Fibroblast of pulmonary artery (primary cell): ENCODE measurements at places on chromosomes 12 and 14.

DNA sequence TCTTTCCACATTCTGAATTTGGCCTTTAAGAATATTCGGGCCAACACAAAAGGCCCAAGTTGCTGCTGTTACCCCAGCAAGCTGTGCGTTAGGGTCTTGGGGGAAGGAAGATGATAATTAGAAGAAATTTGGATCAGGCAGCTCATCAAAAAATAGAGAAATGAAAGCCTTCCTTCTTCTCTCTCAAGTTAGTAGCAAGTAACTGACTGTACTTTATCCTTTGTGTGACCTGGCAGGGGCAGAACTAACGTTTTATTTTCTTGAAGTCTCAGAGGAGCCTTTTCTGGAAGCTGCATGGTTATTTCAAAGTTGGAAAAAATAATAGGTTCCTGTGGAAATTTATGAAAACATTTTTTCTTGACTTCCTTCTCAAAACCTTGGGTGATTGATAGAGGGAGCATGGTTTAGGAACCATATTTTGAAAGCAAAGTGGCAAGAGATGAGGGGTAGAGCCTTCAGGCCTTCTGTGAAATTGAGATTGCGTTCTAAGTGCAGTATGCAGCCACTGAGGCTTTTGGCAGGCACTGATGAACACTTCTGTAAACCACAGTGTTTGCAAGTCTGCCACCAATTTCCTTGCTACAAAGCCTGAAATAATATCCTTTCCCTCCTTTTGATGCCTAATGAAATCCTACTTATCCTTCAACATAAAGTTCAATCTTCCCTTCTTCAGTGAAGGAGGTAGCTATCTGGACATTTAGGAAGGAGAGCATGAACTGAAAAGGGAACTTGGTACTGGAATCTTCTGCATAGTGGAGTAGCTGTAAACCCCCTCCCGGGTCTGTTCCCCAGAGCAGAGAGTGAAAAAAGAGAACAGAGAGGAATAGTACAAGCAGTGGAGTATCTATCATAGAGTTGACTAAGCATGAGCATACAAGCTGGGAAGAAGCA lies 123.2 kb downstream of the FGD4 start:
- DNase-seq: no peak

DNA sequence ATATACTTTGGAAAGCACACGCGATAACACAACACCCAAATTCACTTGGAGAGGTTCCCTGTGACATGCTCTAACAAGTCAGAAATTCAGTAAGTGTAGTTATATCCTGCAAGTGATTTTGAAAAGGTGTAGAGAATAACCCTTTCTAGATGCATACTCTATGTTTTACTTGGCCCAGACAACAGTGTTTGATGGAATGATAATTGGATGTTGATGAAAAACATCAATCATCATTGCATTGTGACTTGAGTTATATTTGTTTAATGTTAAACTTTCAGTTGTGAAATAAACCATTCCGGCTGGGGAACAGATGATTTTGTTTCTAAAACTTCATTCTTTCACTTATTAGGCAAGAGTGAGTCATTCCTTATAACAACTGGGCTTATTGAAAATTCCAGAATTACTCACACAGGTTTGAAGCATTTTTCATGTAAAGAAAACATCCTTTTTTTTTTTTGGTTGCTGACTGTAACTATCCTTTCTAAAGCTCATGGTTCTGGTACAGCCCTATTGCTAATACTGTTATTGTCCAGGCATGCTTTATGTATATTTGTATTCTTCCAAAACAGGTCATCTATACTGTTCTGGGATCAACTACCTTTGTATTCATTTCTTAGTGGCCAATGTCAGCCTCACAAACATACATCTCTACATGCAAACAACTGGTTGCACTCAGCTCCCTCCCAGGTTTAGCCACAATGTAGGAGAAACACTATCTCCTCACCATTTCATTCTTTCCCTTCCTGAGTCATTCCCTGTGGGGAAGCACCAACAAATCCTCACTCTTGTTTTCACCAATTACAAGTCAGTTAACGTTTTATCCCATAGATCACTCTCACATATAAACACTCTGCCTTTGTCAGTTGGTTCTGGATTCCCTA lies 121.2 kb upstream of the LRIG3 start:
- DNase-seq: peak; percentile 92

GRCh38 chr12:77610446-77610845 lies 220.2 kb upstream of the NAV3 start:
- DNase-seq: no peak

DNA sequence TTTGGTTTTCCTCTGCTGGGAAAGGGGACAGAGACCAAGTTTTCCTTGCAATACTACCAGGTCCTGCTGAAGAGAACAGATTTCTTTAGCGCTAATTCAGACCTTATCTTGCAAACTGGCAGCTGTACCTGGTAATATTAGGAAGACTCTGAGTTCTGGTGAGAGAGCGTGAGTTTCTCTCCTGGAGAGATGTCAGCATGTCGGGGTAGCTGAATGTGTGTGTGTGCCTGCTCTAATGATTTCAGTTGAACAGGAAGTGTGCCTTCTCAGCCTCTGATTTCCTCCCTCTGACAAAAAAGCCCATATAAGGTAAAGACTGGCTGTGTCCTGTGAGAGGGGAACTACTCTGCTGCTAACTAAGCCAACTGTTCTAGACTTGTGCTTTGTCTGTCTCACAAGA lies 10.3 kb upstream of the ERP27 start:
- peak; percentile 97 for DNase-seq

- DNase-seq: no peak
Observed at GRCh38 chr12:79186506-79186905, 321.9 kb downstream of the SYT1 start.

DNA sequence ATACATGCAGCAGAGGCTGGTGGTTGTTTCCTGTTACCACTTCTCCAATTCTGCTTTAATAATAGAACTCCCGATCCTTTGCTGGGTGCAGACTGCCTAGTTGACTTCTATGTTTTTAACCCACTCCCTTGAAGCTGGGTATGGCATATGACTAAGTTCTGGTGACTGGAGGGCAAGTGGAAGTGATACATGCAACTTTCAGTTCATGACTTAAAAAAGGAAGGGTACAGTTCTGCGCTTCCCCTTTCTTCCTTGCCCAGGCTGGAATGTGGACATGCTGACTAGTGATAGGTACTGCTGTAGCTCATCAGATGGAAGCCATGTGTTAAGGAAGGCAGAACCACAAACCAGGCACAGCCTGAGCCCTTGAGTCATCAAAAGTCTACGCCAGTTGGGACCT lies 2.4 kb upstream of the A2M start:
- DNase-seq: no peak

- DNase-seq: no peak
Observed at GRCh38 chr12:14665354-14666348, 30.7 kb downstream of the GUCY2C start.

GRCh38 chr12:50404307-50404706 lies 3.6 kb downstream of the LARP4 start:
- no peak for DNase-seq

DNA sequence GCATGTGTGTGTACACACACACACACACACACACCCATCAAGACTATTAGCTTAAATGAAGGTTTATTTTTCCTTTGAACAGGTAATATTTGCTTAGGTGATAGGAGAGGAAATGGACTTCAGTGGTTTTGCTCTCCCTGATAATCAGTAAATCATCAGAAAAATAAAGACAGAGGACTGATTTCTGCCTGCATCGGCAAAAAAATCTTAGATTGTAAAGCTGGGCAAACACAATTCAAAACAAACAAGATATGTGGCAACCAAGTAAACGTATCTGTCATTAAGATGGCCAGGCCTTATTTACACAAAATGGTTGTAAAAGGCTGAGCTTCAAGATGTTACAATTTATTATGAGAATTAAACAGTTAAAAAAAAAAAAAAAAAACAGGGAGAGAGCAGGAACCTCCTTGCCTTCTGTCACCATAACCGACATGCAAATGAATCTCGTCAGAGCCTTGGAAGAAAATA lies 31.3 kb downstream of the PRKD1 start:
- DNase-seq: no peak

- peak; percentile 96 for DNase-seq
Observed at GRCh38 chr14:73789989-73790581, 61.5 kb upstream of the PTGR2 start.

- DNase-seq: peak; percentile 83
Observed at GRCh38 chr12:58413794-58414193, 472.4 kb downstream of the ATP23 start.

DNA sequence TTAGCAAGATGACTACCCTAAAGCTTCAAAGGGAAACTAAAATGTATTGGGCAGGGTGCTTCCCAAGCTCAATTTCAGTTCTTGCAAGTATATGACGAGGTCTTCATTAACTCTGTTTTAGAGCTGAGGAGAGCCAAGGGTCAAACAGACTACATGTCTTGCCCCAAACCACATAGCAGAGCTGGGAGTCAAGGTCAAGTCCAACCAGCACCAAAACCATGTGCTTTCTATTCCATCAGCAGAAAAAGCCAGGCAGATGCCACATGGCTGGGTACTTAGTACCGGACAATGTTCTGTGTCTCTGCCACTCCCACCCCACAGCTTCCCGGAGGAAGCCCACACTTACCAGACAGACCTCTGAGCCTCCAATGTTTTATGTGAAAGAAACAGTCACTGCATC lies 17.6 kb downstream of the NID2 start:
- DNase-seq: no peak

DNA sequence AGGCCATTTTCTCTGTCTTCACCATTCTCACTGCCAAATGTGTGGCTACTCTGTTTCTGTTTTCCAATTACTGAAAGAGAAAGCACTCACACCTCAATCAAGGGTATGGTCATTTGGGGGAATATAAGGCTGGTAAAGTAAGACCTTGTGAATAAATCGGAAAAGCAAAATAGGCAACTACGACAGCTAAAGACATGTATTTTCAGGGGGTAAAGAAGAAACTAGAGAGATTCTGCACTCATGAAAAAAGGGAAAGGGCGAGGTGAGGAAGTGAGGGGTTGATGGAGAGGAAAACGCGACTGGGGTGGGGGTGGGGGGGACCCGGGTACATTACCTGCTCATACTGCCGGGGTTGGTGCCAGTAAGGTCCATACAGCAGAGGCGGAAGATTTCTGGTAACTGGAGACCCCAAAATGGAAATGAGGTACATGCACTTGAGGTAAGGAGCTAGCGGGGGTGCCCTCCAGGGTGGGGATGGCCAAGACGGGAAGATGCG lies 19.3 kb downstream of the CHD8 start:
- DNase-seq: no peak

GRCh38 chr14:95196268-95196667 lies 38.9 kb upstream of the DICER1 start:
- peak; percentile 18 for DNase-seq

- no peak for DNase-seq
Observed at GRCh38 chr14:34044373-34044637, 93.4 kb upstream of the EGLN3 start.

DNA sequence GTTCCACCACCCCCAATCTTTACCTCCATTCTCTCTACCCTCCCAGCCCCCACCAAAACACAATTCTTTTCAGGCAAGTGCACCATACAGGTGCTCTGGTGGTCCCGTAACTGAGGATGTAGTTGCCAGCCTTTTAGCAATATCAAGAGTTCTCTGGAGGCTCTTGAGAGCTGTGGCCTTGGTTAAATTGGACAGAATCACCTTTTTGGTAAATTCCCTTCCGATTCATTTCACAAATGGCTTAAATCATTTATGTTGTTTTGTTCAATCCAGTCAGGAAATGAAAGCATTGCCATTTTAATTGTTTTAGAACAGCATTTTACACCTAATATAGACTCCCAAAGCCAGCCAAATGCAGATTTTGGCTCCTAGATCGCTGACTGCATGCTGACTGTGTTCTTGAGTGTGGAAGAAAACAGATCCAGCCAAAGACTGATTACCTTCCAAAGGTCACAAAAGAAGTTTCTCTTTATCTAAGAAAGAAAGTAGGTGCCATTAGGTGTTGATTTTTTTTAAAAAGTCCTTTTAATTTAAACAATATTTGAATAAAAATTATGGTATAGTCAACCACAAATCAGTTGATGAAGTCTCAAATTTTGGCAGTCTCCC lies 25.6 kb downstream of the CRADD start:
- no peak for DNase-seq

GRCh38 chr12:52020539-52021336 lies 14.0 kb downstream of the TAMALIN start:
- peak; percentile 70 for DNase-seq

GRCh38 chr14:30854492-30854891 lies 19.9 kb upstream of the COCH start:
- DNase-seq: no peak

DNA sequence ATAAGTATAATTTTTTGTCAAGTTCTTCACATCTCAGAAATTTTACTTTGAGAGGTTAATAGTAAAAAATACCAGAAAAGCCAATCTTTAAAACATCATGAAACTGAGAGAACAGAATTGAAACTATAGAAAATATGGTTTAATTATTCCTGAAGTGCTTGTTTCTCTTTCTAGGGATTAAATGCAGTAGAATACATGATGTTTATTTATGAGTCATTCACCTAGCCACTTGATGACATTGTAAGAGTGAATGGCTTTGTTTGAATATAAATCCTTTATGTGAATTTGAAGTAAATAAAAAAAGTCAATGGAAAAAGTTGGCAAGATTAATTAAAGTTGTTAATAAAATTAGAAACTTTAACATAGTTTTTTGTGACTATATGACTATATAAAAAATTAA lies 48.4 kb downstream of the KTN1 start:
- DNase-seq: no peak

GRCh38 chr12:13102461-13103195 lies 839 bp downstream of the GSG1 start:
- peak; percentile 44 for DNase-seq

- DNase-seq: no peak
Observed at GRCh38 chr12:129409281-129409680, 494.5 kb downstream of the TMEM132D start.

GRCh38 chr12:67446716-67447115 lies 177.6 kb downstream of the CAND1 start:
- DNase-seq: no peak

- DNase-seq: no peak
Observed at GRCh38 chr14:32835924-32836323, 102.8 kb upstream of the NPAS3 start.

GRCh38 chr14:77324816-77325745 lies 4.2 kb downstream of the GSTZ1 start:
- no peak for DNase-seq

GRCh38 chr12:14275886-14276285 lies 89.6 kb upstream of the ATF7IP start:
- no peak for DNase-seq

DNA sequence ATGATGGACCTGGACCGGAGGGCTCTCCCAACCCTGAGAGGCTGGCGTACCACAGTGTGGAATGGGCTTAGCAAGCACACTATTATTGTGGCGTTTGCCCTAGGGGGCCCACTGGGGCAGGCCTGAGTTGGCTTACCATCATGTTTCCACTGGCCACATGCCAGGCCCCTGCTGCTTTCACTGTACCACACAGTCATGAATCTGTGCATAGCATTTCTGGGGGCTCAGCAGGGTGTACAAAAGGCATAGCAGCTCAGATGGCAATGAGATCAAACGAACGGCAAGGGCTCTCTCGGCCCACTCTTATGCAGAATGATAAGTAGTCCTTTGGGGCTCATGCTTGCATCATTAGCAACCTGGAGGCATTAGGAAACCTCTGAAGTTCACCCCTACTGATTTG lies 137.0 kb upstream of the HIF1A start:
- no peak for DNase-seq

DNA sequence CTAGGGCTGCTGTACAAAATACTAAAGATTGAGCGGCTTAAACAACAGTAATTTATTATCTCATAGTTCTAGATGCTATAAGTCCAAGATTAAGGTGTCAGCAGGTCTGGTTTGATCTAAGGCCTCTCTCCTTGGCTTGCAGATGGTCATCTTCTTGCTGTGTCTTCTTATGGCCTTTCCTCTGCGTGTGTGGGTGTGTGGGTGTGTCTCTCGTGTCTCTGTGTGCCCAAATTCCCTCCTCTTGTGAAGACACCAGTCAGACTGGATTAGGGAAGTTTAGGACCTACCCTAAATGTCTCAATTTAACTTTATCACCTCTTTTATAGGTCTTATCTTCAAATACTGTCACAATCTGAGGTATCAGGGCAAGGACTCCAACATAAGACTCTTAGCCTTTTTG lies 28.3 kb downstream of the DDHD1 start:
- DNase-seq: no peak
